ENCODE measurements at places on chromosomes 1 and 21.

GRCh38 chr21:14684071-14684470 lies 138.0 kb upstream of the SAMSN1 start:
- DNase-seq: no peak

DNA sequence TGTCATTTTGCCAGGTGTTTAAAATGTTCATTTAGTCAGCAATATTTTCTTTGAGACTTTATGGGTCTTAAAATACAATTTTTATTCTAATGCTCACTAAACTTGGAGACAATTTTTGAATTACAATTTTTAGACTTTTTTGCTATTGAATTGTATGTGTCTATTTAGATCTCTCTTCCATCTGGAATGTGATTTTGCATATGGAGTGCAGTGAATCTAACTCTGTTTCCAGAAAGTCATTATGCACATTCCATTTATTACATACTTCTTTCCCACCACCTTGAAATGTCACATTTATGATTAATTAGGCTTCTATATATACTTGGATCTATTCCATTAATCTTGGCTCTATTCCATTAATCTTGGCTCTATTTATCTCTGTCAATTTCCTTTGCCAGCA lies 5.6 kb upstream of the TSPEAR start:
- DNase-seq: no peak

DNA sequence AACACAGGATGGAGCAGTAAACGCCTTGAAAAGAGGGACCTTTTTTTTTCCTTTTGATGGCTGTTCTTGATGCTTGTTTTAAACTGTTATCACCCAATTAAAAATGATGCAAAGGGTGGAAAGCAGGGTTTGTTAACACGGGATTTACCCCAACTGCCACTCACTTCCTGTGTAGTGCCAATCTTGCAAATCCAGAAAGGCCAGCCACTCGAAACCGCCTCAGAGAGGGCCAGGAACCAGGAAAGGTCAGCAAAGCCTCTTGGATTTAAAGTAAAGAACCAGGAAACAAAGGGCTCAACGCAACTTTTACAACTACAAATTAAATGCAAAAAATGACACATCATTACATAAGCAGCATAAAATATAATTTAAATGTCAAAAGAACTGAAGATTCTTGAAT lies 347.4 kb downstream of the PDE4B start:
- DNase-seq: no peak

DNA sequence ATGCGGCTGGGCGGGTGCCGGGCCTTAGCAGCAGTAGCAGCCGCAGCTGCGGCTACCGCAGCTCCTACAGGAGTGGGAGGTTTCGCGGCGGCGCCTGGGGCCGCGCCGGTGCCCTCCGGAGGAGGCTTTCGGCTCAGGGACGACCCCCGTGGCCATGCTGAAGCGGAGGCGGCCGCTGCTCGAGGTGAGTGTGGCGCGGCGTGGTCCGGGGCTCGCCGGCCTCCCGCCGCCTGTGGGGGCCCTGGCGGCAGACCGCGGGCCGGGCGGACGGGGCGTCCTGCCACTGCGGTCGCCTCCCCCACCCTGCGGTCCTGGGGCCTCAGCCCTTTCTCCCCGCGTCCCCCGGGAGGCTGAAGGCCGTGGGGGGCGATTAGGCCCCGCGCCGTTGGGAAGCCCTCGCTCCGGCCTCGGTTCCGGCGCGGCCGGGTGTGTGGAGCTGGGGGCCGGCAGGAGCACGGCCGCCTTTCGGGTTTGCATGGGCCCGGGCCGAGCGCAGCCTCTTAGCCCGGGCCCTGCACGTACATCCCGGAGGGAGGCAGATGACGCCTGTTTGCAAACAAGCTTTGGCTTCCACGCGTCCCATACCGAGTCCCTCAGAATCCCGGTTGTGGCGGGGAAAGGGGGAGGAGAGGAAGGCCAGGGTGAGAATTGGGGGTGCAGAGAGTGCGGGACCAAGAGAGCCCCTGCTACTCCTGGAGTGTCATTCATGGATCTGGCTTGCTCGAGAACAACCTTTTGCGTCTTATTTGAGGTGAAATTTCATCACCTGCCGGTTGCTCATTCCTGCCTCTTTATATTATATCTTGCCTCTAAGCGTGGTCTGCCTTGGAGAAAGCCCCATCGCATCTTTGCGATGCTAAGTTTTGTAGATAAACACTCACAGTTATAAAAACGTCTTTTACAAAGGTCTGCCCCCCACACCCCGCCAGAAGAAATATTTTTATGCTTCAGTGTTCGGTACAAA lies 613 bp downstream of the ZFYVE9 start:
- DNase-seq: no peak

DNA sequence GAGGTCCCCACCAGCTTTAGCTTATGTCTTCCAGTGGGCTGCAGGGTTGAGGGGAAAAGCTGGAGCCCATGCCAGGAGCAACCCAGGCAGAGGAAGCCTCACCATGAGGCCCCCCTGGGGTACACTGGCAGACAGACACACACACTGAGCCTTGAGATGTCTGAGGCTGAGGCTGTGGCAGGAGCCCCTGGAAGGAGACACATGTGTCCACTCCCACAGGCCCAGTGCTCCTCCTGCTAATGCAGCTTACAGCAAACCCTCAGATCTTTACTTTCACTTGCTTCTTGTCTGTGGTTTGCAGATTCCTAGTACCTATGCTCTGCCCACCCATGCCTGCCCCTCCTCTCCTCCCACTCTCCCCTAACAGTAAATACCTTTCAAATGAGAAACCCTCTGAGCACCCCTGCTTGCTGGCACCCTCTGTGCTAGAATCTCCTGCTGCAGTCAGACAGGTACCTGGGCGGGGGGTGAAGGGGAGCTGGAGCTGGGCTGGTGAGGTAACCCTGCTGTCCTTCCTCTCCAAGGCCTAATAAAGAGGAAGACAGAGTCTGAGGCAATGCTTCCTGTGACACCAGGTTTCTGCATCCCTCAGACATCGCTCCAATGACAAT lies 63.4 kb upstream of the NEK2 start:
- peak; percentile 85 for DNase-seq

GRCh38 chr21:43726686-43727518 lies 8.0 kb downstream of the PDXK start:
- DNase-seq: no peak

GRCh38 chr1:1997576-1997975 lies 6.0 kb downstream of the CFAP74 start:
- no peak for DNase-seq

Measured in cardiac septum (tissue), 1 donor.